ENCODE measurements at places on chromosomes 11 and 22.

DNA sequence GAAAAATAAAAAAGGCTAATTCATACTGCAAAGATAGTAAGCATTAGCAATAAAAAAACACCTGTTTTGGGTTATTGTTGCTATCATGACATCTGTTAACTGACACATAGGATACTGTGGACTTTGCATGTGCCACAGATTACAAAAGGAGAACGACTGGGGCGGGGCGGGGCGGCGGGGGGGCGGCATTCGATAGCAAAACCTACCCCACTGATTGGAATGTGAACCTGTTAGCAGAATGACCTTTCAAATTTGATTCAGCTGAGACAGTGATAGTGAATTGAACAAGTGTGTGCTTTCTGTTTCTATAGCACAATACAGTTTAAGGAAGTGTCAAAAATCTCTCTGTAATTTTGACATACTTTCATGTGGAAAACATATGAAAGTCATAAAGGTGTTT lies 14.9 kb downstream of the MMP20 start:
- DNase-seq = no peak

GRCh38 chr22:47632701-47633100 lies 870.3 kb downstream of the TBC1D22A start:
- no peak for DNase-seq

DNA sequence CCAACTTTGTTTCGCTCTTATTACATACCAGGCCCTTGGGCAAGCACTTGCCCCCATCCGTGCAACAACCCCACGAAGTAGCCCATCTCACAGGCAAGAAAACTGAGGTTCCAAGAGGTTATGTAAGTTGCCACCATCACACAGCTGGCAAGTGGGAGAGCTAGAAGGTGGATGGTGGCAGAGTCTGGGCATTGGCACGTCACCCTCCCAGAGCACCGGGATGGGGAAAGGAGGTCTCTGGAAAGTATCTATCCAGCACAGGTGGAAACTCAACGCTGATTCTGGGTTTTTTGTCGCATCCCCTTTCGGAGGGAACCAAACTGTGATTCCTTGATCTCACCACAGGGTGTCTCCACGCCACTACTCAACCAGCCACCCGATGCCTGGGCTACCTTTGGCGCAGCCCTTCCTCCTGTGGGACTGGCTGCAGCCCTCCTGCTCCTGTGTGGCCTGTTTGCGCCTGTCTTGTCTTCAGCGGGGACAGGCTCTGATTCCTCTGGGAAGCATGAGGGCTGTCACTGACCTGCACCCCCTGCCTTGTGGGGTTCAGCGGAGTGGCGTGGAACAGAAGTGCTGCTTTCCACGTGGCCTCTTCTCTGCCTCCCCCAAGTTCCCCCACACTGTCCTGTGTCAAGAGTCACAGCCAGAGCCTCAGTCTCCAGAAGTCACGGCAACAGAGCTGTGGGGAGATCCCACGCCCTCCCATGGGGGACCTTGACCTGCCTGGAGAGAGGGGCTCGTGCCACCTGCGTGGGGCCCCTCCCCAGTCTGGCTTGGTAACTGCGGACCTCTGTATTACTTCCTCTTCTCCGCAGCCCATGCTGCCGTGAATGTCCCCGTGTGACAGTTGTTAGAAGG lies 34.4 kb upstream of the TRIM29 start:
- peak; percentile 84 for DNase-seq

GRCh38 chr11:6862961-6863360 lies at the start of gene OR10A2:
Gene OR10A2 (plus strand): TSS chr11:6863057. CDS start chr11:6869755, 6,698 bp downstream.
- no peak for DNase-seq

DNA sequence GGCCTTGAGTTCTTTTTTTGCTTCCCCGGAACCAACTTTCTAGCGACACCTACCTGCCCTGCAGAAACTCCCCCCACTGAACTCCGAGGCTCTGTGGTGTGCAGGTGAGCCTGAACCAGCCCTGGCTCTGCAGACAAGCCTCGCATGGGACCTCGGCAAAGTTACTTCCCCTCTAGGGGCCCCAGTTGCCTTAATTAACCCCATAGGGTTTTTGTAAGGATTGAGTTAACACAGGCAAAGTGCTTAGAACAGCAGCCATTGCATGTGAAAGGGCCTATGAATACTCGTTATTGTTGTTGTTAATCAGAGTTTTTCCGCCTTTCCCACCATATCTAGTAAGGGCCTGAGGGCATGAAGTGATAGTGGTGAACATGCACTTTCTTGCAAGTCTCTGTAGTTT lies 12.6 kb upstream of the SYT13 start:
- no peak for DNase-seq

GRCh38 chr11:535210-535518 lies 212 bp downstream of the HRAS start:
- no peak for DNase-seq

DNA sequence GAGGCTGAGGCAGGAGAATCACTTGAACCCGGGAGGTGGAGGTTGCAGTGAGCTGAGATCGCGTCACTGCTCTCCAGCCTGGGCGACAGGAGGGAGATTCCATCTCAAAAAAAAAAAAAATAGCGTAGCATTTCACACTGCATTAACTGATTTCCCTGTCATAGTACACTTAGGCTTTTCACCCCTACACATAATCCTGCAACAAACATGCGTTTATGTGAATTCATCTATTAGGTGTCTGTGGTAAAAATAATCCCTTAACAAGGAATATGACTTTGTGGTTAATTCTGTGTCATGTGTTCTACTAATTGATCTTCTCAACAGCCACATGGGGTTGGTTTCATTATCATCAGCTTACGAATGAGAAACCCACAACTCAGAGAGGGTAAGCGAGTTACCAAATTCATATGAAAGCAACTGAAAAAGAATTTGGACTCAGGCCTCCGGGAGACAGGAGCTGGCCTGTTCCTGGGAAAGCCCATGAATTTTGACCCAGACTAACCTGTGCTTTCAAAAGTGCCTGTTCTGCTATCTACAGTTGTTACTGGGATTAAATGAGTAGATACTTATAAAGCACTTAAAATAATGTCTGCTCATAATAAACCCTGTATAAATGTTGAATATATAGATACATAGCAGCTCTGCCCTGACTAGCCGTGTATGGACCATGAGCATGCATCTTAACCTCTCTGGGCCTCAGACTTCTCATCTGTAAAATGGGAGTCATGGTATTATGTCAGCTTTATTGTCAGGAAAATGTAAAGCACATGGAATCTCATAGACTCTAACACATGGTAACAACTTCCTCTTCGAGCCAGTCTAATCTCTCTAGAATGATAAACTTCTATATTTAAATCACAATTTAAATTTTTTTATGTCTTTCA lies 36.6 kb downstream of the KCNJ1 start:
- DNase-seq = no peak

- DNase-seq = no peak
These were observed 24.0 kb downstream of the CBX7 start for GRCh38 chr22:39128508-39128907.

DNA sequence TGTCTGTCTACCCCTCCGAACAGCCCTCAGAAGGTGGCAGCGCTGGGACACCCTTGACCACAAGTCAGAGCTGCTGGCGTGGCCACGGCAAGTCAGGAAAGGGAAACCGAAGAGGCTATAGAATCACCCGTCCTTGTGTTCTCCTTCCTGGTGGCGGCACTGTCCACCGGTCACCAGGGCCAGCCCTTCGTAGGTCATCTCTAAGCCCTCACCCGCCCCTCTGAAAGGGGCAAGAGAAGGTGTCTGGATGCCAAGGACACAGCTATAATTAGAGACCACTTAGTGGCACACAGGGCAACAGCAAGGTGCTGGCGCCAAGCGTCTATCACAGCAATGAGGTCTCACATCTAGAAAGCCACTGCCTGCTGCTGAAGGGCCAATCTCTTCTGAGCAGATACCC lies 320.9 kb downstream of the SHANK2 start:
- DNase-seq = no peak

DNA sequence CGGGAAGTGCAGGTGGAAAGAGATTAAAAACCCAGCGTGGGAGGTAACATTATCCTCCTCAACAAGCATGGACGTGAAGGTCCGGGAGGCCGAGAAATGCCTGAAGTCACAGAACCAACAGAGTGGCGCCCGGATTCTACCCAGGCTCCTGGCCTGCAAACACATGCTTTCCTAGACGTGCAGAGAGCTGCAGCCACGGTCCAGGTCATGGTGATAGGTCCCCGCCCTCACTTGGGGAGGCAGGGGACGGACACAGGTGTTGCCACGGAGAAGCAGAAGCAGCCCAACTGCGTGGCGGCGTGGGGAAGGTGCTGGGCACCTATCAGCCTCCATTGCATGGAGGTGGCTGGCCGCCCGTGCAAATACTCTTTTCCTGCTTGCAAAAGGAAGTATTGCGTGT lies 148.8 kb downstream of the MPPED1 start:
- no peak for DNase-seq

- DNase-seq = no peak
These were observed 52.5 kb upstream of the NNMT start for GRCh38 chr11:114243461-114244372.

- DNase-seq = peak; percentile 6
These were observed 893 bp downstream of the SLC36A4 start for GRCh38 chr11:93196816-93197379.

DNA sequence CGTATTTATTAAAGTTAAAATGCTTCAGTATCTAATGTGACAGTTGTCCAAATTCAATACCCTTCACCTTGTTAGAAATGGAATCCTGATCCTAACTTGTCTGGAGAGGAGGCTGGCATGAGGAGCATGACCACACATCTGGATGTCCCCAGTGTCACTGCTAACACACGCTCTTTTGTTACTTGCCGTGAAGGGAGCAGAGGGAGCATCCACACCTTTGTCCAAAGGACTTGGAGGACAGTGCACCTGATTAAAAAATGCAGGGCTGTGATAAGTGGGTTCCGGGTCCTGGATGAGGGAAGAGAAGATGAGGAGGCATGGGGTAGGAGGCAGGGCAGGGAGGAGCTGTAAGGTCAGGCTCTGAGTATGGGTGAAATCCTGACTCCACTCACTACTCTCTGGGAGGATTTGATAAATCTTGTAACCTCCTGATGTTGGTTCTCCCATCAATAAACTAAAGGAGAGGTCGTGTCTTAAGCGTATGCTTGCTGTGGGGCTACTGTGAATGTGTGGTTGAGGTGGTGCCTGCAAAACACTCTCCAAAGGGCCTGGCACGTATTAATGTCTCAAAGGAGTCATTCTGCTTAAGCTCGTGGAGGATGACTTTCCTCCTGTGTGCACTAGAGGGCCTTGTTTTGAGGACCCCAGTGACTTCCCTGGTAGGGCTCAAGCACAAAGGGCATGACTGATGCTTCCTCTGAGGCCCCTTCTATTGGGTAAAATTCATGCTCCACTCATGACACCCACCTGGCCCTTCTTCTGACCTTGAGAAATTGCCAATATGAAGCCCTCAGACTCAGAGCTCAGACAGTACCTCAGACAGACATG lies 16.8 kb upstream of the IGLL5 start:
- DNase-seq = no peak

- DNase-seq = peak; percentile 45
These were observed 55.9 kb upstream of the CCDC188 start for GRCh38 chr22:20206709-20207215.

DNA sequence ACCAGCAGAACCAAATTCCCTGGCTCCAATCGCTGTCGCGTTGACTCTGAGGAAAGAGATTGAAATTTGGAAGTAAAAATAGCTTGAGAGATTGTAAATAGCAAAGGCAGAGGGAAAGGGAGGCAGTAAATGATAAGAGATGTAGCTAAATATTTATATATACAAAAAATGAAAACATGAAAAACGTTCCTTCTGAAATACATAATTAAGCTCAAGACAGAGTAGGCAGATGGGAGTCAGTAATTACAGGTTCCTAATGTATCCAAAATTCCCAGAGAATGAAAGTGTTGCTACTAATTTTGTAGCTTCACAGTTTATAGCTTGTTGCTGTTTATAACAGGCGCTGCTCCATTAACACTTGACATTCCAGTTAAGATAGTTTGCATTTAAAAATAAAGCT lies 648.7 kb downstream of the KCNA4 start:
- DNase-seq = no peak

Measured in AG08395 (cell line).